Muscle of arm (tissue), 14 donors: ENCODE measurements at places on chromosomes 6 and 20. TPM values are rescaled to one million over a fixed set of nuclear protein-coding genes. Genes with fewer than 3 reads are reported as not detected.

Gene VGLL2
- polyA plus RNA-seq: 74.4 TPM

Gene SYNE1
- polyA plus RNA-seq: 56.3 TPM

Gene COL11A2
- 80.3 TPM for polyA plus RNA-seq

Gene PFDN4
- polyA plus RNA-seq: 53.3 TPM

Gene ENPP4
- 48.1 TPM for polyA plus RNA-seq

Gene CTSZ
- polyA plus RNA-seq: 65.1 TPM

Gene RAET1L
- polyA plus RNA-seq: not detected

Gene IL17A
- not detected for polyA plus RNA-seq

Gene FRK
- 0.42 TPM for polyA plus RNA-seq

Gene MYL9
- polyA plus RNA-seq: 459 TPM

Gene FAXC
- polyA plus RNA-seq: not detected

Gene PRDM13
- not detected for polyA plus RNA-seq

Gene SIRPA
- polyA plus RNA-seq: 21.2 TPM

Gene FGD2
- 2.9 TPM for polyA plus RNA-seq

Gene EGFL8
- polyA plus RNA-seq: 54.7 TPM

Gene DEFB123
- polyA plus RNA-seq: not detected

Gene NOTCH4
- 33.9 TPM for polyA plus RNA-seq

Gene HLA-DPA1
- 10.7 TPM for polyA plus RNA-seq

Gene SLC4A11
- not detected for polyA plus RNA-seq

Gene SLC13A3
- 3.1 TPM for polyA plus RNA-seq

Gene PEX6
- 20.2 TPM for polyA plus RNA-seq

Gene CST2
- not detected for polyA plus RNA-seq

Gene SSTR4
- polyA plus RNA-seq: not detected

Gene ISM1
- polyA plus RNA-seq: 1.9 TPM

Gene SLC22A7
- not detected for polyA plus RNA-seq

Gene BMP2
- polyA plus RNA-seq: 1.7 TPM

Gene SMLR1
- 0.05 TPM for polyA plus RNA-seq

Gene PTCRA
- polyA plus RNA-seq: not detected

Gene ADGB
- 0.03 TPM for polyA plus RNA-seq

Gene SLC26A8
- polyA plus RNA-seq: not detected

Gene KCNK17
- polyA plus RNA-seq: 0.29 TPM

Gene KIAA1755
- 8.6 TPM for polyA plus RNA-seq

Gene SCAND1
- polyA plus RNA-seq: 19.3 TPM

Gene GSTA3
- polyA plus RNA-seq: not detected

Gene EBF4
- polyA plus RNA-seq: 4.8 TPM

Gene MYCT1
- polyA plus RNA-seq: 18.9 TPM

Gene C6orf52
- polyA plus RNA-seq: not detected

Gene GCNT2
- polyA plus RNA-seq: 2.7 TPM

Gene SLC17A9
- polyA plus RNA-seq: not detected

Gene PROKR2
- polyA plus RNA-seq: not detected
